CD8-positive, alpha-beta T cell (primary cell): ENCODE measurements at places on chromosomes 2 and 18.

- DNase-seq = no peak
Measured at GRCh38 chr2:188573453-188573852, 281.8 kb downstream of the GULP1 start.

GRCh38 chr2:235293061-235293460, 200.8 kb upstream of the AGAP1 start:
- DNase-seq = no peak

DNA sequence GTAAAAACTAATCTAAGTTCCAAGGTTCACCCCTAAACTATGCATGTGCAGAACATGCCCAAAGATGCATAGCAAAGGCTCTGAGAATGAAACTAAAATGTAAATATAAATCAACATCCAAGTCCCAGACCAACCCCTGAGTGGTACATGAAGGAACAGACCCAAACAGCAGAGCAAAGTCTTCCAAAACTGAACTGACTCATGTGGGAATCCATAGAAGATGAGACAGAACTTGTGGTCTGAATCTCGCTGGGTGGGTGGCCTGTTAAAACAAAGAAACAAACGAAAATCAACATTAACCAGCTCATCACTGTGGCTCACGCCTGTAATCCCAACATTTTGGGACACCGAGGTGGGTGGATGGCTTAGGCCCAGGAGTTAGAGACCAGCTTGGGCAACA, 29.5 kb upstream of the ATRAID start:
- no peak for DNase-seq

GRCh38 chr2:30661173-30662107, 145.8 kb downstream of the CAPN13 start:
- no peak for DNase-seq

DNA sequence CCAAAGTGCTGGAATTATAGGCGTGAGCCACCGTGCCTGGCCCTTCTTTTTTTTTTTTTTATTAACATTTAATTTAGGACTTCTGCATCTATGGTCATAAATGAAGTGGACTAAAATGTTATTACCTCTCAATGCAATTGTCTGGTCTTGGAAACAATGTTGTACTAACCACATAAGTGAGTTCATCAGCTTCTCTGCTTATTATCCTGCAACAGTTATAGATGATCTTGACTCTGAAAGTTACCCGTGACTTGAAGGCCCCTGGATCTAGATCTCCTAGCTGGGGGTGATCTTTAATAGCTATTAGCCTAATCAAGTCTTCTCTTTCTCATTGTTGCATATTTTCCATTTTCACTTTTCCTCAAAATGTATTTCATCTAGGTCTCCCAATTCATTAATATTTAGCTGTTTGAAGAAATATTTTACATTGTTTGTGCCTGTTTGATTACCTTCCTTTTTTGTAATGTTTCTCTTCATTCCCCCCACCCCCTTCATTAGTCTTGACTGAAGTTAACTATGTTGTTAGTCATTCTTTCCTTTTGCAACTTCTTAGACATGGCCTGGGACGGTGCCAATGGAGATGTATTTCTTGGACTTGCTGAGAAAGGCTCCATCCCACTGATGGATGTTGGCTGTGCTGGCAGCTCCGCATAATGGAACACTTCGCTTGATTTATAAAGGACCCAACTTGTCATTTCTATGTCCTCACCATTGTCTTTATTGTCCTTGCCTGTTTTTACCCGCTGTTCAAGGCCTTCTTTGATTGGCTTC, 141.6 kb upstream of the RIOK3 start:
- no peak for DNase-seq

GRCh38 chr2:171141320-171141719, 19.4 kb downstream of the TLK1 start:
- DNase-seq = no peak

DNA sequence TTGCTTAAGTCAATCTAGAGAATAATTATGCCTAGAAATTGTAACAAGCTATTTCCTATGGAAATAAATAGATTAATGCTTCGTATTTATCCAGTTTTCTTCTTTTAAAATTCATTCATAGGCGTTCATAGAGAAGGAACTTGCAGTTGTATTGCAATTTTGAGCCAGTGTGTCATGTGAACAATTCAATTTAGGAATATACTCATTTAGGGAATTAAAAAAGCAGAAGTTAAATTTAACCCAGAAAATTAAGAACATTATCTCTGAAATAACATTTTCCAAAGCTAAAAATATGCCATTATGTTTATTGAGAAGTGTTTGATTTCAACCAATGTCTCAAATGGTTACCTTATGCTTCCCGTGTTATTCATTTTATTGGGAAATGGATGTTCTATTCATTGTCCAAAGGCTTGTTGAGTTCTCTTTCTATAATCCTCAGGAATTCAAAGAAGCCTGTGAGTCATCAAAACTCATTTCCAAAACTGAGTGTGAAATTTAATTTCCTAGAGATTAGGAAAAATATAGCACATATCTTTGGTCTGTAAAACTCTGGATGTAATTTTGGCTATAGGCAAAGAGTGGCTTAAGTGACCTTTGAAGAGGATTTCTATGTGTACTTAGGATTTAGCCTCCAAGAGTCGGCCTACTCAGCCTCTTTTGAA, 99.7 kb downstream of the SLC8A1 start:
- no peak for DNase-seq

DNA sequence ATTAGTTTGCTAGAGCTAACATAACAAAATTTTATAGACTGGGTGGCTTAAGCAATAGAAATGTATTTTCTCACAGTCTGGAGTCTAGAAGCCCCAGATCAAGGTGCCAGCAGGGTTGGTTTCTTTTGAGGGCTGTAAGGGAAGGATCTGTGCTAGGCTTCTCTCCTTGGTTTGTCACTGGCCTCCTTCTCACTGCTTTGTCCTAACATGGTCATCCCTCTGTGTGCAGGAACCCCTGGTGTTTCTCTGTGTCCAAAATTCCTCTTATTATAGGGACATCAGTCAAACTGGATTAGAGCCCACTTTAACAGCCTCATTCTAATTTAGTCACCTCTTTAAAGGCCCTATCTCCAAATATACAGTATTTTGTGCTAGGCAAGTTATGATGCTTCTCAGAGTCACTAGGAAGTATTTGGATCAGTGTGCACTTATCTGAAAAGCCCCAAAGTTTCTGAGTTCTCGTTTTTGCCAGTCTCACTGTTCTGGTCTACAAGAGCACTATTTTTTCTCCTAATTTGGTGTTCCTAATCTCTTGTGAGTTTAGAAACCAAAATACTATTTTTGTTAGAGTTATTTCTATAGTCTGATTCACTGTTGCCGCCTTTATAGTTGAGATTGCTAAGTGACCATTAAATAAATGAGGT, 29.0 kb downstream of the ZC3H6 start:
- DNase-seq = no peak

GRCh38 chr2:124112206-124112605, 87.1 kb downstream of the CNTNAP5 start:
- DNase-seq = no peak

DNA sequence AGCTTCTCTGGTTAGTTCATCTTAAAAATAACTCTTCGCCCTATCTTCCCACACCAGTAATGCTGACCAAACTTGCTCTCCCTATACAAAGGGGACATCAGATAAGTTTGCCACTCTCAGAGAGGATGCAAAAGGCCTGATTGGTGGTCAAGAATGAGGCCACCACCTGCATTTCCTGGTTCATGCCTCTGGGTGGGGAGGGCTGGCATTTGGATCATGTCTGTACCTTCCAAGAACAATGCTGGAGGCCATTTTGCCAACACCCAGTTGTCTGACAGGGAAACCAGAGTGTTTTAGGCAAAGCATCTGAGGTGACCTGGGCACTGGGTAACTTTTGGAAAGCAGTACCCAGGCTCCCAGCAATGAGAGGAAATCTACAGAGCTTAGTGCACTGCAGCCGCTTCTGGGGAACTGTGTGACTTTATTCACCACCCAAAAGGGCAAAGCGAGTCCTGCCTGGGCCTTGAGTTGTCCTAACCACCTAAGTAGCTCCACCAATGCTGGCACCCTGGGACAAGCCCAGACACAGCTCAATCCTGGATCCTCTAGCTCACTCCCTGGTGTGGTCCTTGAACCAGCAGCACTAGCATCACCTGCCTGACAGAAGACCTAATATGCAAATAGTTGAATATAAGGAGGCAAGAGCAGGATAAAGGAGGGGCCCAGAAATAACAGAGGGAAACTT, 35.1 kb downstream of the CAPN13 start:
- DNase-seq = no peak

GRCh38 chr18:76524900-76525698, 30.1 kb upstream of the ZNF516 start:
- DNase-seq = no peak

DNA sequence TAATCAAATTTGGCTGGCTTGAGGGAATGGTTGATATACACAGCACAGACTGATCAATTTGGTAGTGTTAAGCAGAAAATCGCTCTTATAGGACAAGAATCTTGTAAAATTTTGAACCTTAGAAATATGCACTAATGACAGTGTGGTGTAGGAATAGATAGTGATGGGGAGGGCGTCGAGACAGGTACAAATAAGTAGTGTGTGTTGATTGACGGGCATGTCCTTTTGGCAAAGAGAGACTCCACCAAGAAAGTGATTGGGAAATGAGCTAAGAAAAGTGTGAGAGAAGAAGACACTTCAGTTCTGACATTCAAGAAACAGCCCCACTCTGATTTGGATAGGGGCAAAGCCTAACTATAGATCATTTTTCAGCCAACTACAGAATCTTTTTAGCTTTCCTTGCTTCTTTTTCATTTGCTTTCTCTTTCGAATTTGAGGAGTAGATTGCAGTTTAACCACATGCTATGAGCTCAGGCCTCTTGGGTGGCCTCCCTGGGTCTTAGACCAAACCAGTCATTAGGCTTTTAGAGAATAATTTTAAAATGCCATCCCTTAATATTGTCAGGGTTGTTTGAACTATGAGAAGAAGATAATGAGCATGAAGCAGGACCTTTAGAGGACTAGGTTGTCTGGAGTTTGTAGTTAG, 127.1 kb downstream of the CERS6 start:
- no peak for DNase-seq

DNA sequence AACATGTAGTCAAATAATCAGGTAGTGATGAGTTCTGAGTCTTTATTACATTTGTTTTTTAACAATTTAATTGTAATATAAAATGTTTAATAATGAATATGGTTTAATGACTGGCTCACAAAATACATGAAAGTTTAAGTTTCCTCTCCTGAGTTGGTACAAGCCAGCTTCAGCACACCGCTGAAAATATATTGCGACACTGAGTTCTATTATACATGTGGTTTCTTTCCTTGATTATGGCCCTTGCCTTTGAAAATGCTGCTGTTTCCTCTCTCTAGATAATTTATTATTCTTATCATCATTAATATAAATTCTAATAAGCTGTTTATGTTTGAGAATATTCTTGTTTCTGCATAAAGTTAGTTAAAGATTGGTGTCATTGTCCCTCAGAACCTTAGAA, 249.3 kb downstream of the PARD3B start:
- DNase-seq = no peak

GRCh38 chr2:207854484-207855440, 85.1 kb upstream of the FZD5 start:
- no peak for DNase-seq

DNA sequence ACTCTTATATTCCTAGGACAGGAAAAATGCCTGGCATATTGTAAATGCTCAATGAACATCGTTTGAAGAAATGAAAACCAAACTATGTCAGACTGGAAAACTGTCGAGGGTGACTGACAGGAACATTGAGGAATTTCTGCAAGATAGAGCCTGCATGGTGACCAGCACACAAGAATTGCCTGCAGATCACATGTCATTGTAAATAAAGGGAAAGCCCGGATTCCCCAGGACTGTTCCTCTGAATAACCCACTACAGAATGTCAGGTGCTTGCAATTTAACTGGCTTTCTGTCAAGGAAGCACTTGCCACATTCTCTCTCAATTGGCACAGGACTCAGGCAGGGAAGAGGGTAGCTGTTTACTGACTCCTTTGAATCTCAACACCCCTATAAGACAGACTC, 129.0 kb upstream of the REG3G start:
- DNase-seq = no peak

- no peak for DNase-seq
Measured at GRCh38 chr2:175282886-175283285, 101.4 kb upstream of the ATP5MC3 start.

DNA sequence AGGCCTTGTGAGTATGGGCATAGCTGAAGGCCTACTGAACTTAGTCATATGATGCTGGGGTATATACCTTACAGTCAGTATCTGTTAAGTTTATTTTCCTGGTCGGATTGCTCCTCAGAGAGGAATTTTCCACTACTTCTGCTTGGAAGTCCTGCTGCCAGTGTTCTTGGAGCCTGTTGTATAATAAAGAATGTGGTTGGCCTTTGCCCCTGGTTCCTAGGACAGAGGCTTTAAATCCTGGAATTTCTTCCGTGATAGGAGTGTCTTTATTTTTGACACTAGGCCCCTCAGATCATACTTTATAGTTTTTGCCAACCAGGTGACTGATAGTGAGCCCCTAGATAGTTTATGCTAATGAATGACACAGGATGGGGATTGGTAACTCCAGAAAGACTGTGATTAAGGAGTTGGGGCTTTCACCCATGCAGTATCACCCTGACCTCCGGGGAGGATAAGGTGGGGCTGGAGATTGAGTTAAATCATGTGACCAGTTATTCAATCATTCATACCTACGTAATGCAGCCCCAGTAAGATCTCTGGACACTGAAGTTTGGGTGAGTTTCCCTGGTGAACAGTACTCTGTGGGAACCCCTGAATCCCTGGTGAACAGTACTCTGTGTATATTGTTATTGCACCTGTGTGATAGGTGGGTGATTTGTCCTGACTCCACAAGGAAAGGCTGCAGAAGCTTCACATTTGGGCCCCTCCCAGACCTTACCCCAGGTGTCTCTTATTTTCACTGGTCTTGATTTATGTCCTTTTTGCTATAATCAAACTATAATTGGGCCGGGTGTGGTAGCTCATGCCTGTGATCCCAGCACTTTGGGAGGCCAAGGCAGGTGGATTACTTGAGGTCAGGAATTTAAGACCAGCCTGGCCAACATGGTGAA, 56.9 kb downstream of the COMMD1 start:
- DNase-seq = no peak

- DNase-seq = no peak
Measured at GRCh38 chr2:167833294-167833693, 414.1 kb downstream of the STK39 start.

DNA sequence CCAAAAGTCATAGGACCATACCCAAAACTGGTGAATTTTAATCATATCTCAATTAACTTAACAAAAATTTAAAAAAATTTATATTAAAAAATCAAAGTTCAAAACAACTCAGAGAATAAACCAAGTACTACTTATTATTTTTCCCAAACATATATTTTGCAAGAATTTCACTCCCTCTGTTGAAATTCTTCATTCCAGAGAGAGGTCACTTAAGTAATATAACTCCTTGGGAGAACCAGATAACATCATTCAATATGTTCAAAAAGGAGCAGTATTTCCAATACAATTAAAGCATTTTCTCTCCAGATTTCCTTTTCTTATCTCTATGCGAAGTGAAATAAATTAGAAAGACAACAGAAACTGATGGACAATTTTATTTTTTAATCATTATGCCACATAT, 165.9 kb upstream of the RND3 start:
- no peak for DNase-seq

GRCh38 chr18:36499938-36500337, 202.4 kb downstream of the FHOD3 start:
- DNase-seq = no peak
